Stimulated activated CD4-positive, alpha-beta T cell treated with anti-CD3 and anti-CD28 coated beads, Interleukin-1b, Interleukin-23, amount 100 ng/mL, for 1 hour (primary cell): ENCODE measurements at places on chromosomes 3 and 15.

- no peak for DNase-seq
Measured at GRCh38 chr15:75663931-75664421, 16.3 kb downstream of the SNX33 start.

DNA sequence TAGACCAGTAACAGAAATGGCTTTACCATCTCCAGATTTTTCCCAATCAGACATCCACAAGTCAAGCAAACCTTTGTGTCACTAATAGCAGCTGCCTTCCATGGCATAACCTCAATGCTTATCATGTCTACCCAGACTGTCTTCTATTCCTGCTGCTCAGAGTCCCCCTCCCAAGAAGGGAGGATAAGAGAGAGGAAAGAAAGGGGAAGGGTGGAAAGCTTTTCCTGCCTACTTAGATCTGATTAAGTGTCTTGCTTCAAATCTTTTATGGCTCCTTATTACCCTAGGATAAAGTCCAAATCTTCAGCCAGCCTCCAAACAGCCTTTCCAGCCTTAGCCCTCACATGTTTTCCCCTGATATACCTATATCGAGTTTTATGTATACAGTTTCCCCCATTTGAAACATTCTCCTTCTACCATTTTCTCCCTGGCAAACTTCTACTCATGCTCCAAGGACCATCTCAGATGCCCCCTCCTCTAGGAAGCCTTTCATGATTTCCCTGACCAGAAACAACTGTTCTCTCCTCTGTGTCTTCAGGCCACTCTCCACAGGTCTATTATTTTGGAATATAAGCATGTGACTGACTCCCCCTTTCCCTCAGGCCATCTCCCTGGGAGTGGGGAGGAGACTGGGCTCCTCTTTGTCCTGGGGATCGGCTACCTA, 7.9 kb upstream of the SSUH2 start:
- no peak for DNase-seq

DNA sequence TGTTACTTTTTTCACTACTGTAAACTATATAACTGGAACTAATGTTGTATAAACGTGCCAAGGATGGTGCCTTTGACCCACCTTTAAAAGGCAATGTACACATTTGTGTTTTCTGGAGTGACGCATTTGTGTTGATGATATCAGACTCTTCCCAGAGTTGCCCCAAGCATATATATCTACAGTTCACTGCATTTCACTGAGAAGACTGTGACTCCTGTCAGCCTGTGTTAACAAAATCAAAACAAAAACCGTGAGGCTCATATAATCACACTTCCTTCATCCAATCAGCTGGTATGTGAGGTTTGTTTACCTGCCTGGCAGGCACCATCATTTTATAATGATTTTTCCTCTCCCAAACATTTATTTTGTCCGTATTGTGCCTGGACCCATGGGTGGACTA, 117.6 kb upstream of the ROBO1 start:
- no peak for DNase-seq

- no peak for DNase-seq
Measured at GRCh38 chr3:12302564-12302963, 13.7 kb downstream of the PPARG start.

DNA sequence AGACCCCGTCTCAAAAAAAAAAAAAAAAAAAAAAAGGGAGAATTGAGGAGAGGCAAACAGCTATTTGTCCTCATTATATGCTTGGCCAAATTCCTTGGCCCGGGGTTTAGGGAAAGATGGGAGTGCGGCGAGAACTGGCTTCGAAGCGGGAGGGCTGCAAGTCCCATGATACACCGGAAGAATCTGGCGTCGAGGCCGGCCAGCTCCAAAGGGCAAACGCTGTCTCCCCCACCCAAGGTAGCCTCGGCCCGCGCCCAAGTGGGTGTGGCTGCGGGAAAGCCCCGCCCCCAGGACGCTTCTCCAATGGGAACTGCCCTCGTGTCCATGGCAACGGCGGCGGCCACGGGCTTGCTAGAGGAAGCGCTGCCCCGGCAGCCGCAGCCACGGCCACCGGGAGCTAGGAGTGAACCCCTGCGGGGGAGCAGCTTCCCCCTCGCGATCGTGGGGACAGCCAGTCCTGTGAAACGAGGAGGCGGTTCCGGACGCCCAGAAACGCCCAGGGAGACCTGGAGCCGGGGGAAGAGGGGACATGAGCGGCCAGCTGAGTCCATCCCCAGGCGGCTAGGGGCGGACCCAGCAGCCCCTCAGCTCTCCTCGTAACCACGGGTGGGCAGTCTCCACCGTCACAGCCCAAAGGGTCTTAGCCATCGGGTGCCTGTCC, at the start of gene TTLL13:
TTLL13 (plus strand) TSS at position 354 of the 661 bp plus-strand sequence. CDS start 1,075 bp downstream, outside the sequence.
- no peak for DNase-seq
